NCI-H82 (cell line): ENCODE measurements at places on chromosomes 6 and 20.
A peak's percentile ranks its signal among the peaks of the same experiment; 100 is the strongest.

GRCh38 chr6:33313709-33314514 is at the start of gene TAPBP:
TAPBP (minus strand) TSS chr6:33314078; CDS start chr6:33314041, 37 bp downstream.
- DNase-seq = peak; percentile 51

DNA sequence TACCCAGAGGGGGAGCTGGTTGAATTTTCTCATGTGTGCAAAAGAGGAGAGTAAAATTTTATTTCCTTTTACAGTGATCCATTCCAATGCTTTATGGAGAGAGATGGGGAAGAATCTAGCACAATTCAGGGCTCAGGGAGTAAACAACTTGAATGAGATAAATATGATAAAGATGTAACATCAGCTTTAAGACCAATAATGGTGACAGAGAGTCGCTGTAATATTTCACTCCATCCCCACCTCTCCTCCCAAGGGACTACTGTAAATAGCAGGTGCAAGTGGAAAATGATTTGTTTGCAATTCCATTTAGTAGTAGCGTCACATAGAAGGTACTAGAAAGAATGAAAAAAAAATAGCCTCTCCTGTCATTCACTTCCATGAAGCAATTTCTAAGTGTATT is 4.8 kb downstream of the CRISP3 start:
- no peak for DNase-seq

- DNase-seq = no peak
Measured at GRCh38 chr6:47290124-47290834, 19.4 kb downstream of the TNFRSF21 start.

GRCh38 chr6:168655462-168656152 is 214.6 kb downstream of the SMOC2 start:
- no peak for DNase-seq

GRCh38 chr6:15790116-15790515 is 127.3 kb upstream of the DTNBP1 start:
- no peak for DNase-seq

- no peak for DNase-seq
Measured at GRCh38 chr20:58109918-58110635, 118.4 kb downstream of the ANKRD60 start.

DNA sequence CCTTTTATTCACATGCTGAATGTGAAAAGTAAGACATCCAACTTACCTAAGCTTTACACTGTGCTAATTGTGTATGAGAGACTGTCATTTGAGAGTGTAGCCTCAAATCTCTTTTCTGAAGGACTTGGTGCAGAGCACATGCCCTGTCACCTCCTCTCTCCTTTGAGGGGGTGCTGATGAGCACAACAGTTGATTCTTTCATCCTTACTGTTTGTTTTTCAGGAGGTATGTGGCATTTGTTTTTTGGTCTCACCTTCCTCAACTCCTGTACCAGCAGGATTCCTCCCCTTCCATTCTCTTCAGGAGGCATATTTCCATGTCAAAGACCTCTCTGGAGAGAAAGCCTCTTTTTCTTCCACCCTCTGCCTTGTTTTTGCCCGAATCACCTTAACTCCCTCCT is 252.6 kb upstream of the CITED2 start:
- DNase-seq = no peak

GRCh38 chr20:8428988-8429387 is 296.9 kb downstream of the PLCB1 start:
- no peak for DNase-seq

DNA sequence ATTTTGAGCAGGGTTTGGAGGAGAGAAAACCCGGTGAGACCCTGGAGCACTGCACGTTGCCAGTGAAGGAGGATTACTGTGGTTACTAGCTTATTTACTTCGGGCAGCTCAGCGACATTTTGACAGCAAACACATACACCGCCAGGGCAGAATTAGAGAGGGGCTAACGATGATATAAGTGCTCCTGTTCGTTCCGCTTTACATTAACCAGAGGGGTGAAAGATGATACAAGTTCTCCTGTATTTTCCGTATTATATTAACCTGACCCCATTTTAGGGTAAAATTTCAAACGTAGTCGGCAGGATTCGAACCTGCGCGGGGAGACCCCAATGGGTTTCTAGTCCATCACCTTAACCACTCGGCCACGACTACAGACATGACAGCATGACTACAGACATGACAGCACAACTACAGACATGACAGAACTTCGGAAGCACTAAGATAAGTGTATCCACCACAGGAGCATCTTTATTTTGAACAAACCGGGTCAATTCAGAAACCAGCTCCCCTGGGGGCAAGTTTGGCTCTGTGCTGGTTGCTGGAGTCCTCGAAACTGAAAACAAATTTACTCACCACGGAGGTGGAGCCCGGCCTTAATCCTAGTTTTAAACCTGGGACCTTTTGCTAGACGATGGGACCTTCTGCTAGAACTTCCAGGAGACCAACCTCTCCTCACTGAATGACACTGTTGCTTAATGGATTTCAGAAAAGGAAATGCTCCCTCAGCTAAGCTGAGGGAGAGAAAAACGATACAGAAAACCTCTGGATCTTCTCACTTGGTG is 80.4 kb upstream of the ZNF184 start:
- peak; percentile 83 for DNase-seq

GRCh38 chr20:15708984-15709598 is 864.2 kb downstream of the KIF16B start:
- peak; percentile 23 for DNase-seq

GRCh38 chr6:33770124-33770832 is 18.7 kb downstream of the LEMD2 start:
- no peak for DNase-seq

GRCh38 chr20:18588574-18588933 is 700 bp downstream of the DTD1 start:
- DNase-seq = peak; percentile 64

DNA sequence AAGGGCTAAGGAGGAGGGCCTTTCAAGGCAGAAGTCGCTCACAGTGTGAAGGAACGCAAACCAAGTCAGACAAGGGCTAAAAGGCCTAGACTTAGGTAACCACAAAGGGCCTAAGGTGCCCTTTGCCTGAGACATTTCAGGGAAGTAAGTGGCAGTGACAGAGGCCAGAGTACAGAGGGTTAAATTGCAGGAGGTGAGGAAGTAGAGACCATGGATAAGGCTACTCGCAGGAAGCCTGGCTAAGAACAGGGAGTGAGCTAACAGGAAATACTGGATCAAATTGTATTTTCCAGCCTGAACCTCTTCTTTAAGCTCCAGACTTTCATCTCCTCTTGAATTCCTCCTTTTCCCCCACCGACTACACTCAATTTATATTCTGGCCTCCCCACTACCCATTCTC is 16.6 kb downstream of the ZHX3 start:
- DNase-seq = no peak

- DNase-seq = no peak
Measured at GRCh38 chr6:71393981-71394432, 105.4 kb downstream of the OGFRL1 start.

- DNase-seq = peak; percentile 82
Measured at GRCh38 chr6:25714765-25715164, 39.8 kb upstream of the SLC17A4 start.

DNA sequence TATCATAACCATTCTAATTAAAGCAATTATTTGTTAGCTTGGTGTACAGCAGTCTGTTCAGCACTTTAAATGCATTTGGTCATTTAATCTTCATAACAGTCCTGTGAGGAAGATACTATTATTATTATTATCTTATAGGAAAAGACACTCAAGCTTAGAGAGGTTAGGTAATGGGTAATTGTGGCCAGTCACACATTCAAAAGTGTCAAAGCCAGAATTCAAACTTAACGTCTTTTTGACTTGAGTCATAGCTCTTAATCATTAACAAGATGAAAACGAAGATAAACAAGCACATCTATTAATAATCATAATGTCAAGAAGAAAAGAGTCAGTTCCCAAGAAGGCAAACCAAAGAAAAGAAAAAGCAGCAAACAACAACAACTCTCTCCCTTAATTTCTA is 251.0 kb downstream of the SYNE1 start:
- no peak for DNase-seq

GRCh38 chr6:16333580-16333979 is 95.2 kb downstream of the GMPR start:
- no peak for DNase-seq

GRCh38 chr6:13011612-13012146 is 295.1 kb downstream of the PHACTR1 start:
- DNase-seq = no peak

DNA sequence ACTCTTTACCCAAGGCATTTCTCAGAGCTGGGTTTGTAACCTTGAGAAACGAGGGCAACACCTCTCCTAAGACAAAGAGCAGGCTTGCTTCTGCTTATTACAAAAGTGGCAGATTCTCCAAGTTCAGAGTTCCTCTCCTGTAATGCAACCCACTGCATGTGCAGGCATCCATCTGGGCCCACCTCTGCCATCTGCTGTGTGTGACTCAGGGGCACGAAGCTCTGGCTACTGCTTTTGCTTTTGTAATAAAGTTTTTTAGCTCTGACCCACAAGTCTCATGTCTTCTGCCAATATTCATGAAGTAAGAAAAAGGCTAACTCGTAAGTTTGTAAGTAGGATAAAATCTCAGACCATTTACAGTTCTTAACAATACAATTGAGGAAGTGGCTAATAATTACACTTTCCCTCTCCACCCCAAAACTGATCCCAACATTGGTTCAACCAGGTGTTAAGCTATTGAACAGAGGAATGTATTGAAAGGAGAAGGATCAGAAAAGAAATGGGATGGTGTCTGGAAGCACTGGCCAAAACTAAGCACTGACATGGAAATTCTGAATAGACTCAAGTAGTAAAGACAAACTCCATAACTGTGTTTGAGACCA is 51.7 kb upstream of the SMLR1 start:
- no peak for DNase-seq

GRCh38 chr6:146224988-146225387 is 196.1 kb downstream of the GRM1 start:
- DNase-seq = no peak

- DNase-seq = no peak
Measured at GRCh38 chr20:25205277-25206062, 10.0 kb downstream of the ENTPD6 start.

GRCh38 chr6:11397622-11398450 is 139.7 kb upstream of the TMEM170B start:
- no peak for DNase-seq

DNA sequence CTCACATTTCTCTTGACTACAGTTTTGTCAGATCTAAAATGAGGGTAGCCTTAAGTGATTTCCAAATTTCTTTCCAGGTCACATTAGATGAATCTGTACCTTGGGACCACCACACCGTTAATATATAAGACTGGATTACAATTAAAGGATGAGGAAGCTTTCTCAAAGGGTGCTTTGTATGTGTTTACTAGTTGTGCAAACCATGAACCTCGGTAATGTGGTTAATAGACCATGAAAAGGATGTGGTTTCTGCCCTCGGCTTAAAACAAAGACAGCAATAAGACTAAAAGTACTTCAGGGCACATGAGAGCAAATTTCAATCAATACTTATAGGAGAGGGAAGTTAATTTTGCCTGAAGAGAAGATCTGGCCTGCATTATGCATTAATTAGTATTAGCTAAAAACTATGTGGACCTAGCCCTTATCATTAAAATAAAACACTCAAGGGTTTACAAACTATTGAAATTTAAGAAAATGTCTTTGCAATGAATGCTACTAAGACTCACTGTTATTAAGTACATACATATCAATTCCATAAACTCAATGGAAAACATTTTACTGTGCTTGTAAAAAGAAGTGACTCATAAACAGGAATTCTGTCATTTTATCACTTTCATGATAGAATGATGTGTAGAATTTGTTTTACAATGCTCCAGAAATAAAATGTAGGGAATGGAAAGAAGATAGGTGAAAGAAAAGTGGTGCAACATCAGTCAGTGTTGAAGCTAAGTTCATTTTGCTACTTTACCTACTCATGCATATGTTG is 936 bp upstream of the TMX4 start:
- peak; percentile 61 for DNase-seq

DNA sequence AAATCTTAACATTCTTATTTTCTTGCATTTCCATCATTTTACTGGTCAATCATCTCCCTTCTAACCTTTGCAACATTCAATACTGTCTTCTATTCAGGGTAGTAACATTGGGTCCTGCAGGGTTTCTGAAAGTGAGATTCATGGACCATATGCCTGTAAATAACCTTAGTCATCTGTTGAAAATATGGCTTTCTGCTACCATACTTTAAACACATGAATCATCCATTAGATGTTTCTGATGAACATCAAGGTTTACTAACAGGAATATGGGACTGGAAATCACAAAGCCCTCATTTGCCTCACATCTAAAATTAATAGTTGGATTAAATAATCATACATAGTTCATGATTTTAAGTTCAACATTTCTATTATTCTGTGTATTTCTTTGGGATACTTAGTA is 475.9 kb upstream of the MARCKS start:
- no peak for DNase-seq

- DNase-seq = no peak
Measured at GRCh38 chr20:3723284-3723683, 9.2 kb upstream of the HSPA12B start.

DNA sequence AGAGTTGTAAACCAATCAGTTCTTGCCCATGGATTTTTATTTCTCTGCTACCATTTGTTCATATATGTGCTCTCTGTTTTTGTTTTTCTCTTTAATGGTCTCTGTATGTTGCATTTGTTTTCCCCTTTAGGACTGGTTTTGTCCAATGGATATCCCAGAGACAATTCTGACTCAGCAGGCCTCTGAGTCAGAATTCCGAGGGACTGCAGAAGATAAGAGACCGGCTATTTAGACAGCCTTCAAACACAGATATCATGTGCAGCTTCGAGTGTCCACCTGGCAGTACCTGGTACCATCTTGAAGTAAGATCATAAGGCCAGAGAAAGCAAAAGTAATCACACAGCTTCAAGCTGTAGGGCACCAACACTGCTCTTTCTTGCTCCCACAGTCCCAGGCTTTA is 125.5 kb downstream of the ELOVL4 start:
- DNase-seq = no peak

DNA sequence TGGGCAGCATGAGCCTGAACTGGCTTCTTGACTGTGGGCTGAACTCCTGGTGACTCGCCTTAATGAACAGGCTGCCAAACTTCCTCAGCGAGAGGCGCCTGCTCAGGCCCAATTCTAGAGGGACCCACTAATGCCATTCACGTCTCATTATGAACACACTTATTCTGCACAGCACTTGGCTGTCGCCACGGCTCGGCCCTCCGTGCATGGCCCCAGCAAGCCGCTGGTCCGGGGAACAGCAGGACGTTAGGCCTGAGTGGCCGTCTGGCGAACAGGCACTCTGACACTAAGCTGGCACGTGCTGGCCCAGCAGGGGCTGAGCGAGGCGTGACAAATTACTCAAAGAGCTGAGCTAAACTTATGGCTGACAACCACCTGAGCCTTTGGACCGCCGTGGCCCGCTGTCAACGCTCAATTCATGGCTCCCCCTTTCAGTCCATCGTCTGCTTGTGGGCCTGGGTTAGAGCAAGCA is 45.9 kb downstream of the INSM1 start:
- no peak for DNase-seq

DNA sequence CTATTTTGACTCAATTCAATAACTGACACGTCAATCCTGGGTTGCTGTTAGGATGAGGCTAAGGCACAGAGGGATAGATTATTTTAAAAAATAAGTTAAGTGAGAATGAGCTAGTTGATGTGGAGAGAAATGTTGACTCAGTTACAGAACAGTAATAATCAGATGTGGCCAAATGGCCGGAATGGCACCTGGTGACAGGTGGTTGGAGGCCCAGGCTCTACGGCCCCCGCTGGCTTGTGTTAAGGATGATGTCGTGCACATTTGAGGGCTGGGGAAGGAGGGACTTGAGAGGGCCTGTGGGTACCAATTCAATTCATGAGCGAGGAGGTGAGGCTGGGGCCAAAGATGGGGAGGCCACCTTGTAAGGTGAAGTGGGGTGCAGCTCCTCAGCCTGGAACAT is 31.7 kb downstream of the APCDD1L start:
- no peak for DNase-seq
